ENCODE measurements at places on chromosomes 4 and X. TPM values are rescaled to one million over a fixed set of nuclear protein-coding genes. Genes with fewer than 3 reads are reported as not detected.

GRCh38 chr4:101008503-101008902 lies 338.8 kb downstream of the PPP3CA start:
- no peak for DNase-seq

Gene FAT1
- total RNA-seq: 86.4 TPM

Gene TCEAL3
- total RNA-seq: 34.5 TPM

Gene ETDA
- total RNA-seq: not detected

GRCh38 chr4:117654079-117654478 lies 380.2 kb upstream of the NDST3 start:
- DNase-seq: no peak

Gene STOX2
- 20.1 TPM for total RNA-seq

GRCh38 chr4:112563431-112564200 lies 47.6 kb upstream of the NEUROG2 start:
- no peak for DNase-seq

Gene FAM133A
- not detected for total RNA-seq

Gene PPP1R2C
- total RNA-seq: not detected

DNA sequence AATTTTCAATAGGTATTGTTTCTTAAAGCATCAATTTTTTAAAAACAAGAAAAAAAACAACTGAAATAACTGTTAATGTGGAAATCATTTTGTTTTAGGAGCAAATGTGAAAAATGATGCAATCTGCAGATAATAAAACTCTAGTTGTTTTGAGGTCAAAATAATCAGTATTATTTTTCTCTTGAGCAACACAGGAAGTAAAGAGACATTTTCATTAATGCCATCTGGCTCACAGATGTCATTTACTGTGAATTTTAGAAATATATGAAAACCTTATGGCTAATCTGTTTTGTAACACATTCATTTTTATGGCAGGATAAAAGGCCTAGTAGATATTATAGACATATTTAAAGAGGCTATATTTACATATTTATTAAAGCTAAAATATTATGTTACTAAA lies 141.6 kb downstream of the PCDH18 start:
- DNase-seq: no peak

GRCh38 chr4:73600954-73601353 lies 19.3 kb downstream of the RASSF6 start:
- DNase-seq: no peak

- no peak for DNase-seq
These were observed 501.9 kb downstream of the GABRG1 start for GRCh38 chr4:45621971-45622370.

GRCh38 chr4:242121-242848 lies 63.0 kb downstream of the ZNF732 start:
- DNase-seq: peak; percentile 40

Gene HPSE
- total RNA-seq: 3.0 TPM

DNA sequence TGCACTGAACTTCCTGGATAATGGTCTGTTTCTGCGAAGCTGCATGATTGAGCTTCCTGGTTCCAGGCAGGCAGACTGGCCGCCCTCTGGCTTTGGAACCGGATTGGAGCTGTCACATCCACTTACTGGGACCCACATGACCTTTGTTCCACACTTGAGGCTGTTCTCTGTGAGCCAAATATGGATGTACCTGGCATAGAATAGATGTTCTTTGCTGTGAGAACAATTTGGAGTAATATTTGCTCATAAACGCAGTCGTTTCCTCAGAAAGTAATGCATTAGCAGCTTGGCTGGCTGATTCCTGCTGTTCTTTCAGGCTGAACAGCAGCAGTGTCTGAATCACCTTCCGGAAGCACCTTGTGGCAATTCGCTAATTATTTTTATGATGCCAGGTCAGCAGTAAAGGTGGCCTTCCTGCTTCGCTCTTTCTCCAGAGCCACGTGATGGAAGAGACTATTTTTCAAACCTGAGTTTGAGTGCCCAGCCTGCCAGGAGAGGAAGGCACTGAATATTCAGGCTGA lies 78.1 kb upstream of the BOD1L1 start:
- DNase-seq: no peak

Gene NHSL2
- 23.6 TPM for total RNA-seq

Gene RHOXF2B
- total RNA-seq: not detected

Gene XAGE2
- total RNA-seq: not detected

DNA sequence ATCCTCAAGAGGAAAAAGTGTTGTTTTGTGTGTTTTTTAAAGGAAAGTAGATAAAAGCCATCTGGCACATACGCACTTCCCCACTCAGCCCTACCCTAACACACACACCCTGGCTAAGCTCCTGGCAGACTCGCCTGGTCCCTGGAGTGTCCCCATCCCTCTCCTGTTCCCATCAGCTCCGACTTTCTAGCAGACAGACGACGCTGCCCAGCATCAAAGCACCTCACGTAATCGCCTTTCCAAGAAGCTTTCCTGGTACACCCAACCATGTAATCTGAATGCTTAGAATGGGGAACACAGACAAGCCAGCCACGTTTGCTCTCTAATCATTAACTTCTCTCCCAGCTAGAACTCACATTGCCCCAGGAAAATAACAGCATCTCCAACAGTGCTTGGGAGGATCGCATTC lies 116.2 kb downstream of the AFAP1 start:
- DNase-seq: peak; percentile 57

Gene FOXP3
- 0.42 TPM for total RNA-seq

- no peak for DNase-seq
These were observed 54.1 kb downstream of the SYTL5 start for GRCh38 chrX:38060331-38060878.

Gene DSPP
- total RNA-seq: not detected

- DNase-seq: no peak
These were observed 576.4 kb upstream of the EPHA5 start for GRCh38 chr4:66246643-66247042.

Gene HTRA3
- total RNA-seq: 54.3 TPM

- no peak for DNase-seq
These were observed 27.1 kb upstream of the PDZD4 start for GRCh38 chrX:153857348-153857903.

- DNase-seq: no peak
These were observed 180.4 kb downstream of the CPEB2 start for GRCh38 chr4:15182600-15183220.

Gene IL13RA1
- 52.4 TPM for total RNA-seq

GRCh38 chr4:152218576-152218975 lies 317.3 kb downstream of the FBXW7 start:
- no peak for DNase-seq

- no peak for DNase-seq
These were observed 88.2 kb upstream of the STS start for GRCh38 chrX:7059214-7059838.

DNA sequence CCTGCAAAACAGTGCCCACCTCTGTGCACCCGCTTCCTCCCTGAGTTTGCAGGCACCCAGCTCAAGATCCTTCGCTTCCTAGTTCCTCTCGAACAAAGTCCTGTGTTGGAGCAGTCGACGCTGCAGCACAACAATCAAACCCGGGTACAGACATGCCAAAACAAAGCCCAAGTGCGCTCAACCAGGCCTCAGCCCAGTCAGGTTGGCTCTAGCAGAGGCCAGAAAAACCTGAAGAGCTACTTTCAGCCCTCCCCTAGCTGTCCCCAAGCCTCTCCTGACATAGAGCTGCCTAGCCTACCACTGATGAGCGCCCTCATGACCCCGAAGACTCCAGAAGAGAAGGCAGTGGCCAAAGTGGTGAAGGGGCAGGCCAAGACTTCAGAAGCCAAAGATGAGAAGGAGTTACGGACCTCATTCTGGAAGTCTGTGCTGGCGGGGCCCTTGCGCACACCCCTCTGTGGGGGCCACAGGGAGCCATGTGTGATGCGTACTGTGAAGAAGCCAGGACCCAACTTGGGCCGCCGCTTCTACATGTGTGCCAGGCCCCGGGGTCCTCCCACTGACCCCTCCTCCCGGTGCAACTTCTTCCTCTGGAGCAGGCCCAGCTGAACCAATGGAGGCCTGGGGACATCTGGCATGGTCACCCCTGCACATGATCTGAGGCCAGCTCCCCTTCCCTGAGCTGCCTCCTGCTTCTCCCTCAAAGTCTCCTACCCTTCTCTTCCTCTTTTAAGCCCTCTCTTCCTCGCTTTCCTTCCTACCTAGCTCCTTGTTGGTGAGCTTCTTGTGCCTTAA lies 6.9 kb downstream of the APEX2 start:
- DNase-seq: no peak

DNA sequence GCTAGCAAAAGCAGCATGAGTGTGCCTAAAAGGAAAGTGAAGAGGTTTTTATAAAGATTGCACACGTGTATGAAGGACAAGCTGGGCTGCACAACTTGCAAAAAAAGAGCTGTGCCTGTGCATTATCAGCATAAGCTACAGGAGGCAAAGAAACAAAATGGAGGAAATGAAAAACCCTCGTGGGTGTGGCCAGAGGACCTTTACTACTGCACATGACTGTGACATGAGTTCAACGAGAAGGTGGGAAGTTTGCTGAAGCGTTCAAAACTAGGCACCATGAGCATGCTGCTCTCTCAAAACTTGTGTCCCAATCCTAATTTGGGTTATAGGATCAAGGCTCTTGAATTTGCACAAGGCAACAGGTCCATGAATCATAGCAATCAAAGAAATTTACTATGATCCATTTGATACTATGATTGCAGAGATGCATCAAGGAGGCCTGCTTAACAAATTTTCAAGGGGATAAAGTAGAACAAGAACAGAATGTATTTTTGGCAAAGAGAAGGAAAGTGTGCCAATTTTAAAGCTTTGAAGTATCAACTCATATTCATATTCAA lies 38.1 kb upstream of the CXorf38 start:
- no peak for DNase-seq

DNA sequence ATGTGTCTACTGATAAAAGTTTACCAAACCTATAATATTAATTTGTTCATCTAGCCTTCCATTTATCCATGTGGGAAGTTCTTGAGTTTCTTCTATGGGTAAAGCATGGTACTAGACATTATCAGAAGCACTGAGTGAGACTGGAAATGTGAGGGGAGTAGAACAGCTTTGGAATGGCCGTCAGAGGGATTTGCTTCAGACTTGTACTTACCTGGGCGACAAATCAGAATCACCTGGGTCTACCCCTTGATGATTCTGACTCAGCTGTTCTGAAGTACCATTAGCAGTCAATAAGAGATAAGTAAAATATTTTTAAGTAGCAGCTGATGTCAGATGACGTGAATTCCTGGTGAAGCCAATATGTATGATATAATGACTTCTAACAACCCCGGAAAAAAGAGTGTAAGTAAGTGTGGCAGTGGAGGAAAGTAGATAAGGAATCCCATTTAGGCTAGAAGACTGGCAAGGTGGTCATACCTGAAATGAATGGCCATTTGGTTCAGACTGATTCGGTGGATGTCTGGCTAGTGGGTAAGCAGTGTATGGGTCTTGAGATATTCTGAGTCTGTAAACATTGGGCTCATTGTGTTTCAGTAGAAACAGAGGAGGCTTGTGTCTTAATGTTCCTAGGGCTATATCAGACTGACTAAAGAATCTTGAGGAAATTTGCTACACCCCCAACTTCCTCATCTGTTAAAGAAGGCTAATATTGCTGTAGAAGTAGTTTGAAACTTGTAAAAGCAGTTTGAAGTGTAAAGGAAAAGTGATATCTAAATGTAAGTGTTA lies 409.2 kb downstream of the NKX6-1 start:
- DNase-seq: no peak

DNA sequence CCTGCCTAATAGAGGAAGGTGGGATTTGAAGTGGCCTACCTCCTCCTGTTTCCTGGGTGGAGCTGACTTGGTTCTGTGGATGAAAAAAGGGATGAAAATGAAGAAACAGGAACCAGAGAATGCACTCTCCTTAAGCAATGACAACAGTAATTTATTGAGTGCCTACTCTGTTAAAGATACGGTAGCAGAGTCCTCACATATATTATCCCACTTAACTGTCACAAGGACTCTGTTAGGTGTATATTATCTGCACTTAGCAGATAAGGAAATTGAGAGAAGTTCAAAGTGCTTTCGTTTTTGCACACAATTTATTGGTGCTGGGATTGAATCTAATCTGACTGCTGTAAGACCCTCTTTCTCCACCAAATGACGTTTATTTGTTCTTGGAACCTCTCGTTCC lies 301.2 kb downstream of the PACRGL start:
- no peak for DNase-seq

- DNase-seq: no peak
These were observed 78.2 kb downstream of the SH3BGRL start for GRCh38 chrX:81280148-81280547.

GRCh38 chr4:84879651-84880200 lies 86.8 kb downstream of the WDFY3 start:
- DNase-seq: no peak

DNA sequence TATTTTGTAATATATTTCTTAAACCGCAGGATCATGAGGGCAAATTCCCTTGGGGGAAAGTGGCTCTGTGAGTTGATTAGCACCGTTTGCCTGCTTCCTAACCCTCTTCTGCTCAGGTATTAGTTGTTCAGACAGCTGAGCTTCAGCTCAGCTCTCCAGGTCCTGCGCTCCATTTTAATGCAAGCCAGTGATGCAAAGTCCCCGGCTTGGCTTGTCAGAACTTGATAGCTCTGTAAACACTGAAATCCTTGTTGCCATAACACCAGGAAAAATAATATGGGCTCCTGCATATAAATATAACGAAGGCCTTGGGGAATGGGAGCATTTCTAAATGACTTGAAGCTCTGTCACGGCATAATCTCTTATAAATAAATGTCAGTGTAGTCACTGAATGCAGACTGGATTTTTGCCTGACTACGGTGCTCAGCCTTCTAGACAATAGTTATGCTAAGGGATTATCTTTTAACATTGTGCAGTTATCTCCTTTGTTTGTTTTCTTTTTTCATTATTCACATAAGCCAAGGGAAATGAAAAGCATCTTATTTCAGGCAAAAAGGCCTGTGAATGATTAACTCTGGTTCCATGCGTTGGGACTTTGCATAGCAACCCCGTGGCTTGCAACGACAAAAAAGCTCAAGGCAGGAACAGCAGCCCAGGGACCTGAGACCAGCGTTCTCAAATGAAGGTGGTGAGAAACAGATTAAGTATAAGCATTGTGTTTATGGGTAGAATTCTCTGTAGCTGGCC lies 253.2 kb downstream of the SPRY1 start:
- no peak for DNase-seq

- no peak for DNase-seq
These were observed 200.9 kb upstream of the PSAPL1 start for GRCh38 chr4:7635445-7636239.

Gene LONRF3
- total RNA-seq: 19.0 TPM

DNA sequence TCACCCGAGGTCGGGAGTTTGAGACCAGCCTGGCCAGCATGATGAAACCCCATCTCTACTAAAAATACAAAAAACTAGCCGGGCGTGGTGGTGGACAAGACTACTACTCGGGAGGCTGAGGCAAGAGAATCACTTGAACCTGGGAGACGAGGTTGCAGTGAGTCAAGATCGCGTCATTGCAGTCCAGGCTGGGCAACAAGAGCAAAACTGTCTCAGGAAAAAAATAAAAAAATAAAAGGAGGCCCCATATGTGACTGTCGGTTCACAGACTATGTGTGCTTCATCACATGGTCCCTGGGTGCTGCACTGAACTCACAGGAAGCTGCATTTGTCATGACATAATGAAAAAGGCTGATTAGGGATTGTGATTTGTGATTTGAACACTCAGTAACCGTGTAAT lies 6.4 kb downstream of the TRIML1 start:
- DNase-seq: no peak

Gene RBM41
- total RNA-seq: 17.4 TPM

- no peak for DNase-seq
These were observed 404.6 kb upstream of the FAT1 start for GRCh38 chr4:187128222-187128621.

Gene BMX
- total RNA-seq: 1.8 TPM

Measured in tibial nerve (tissue), 4 donors.